ENCODE measurements at places on chromosomes 7 and 10.

DNA sequence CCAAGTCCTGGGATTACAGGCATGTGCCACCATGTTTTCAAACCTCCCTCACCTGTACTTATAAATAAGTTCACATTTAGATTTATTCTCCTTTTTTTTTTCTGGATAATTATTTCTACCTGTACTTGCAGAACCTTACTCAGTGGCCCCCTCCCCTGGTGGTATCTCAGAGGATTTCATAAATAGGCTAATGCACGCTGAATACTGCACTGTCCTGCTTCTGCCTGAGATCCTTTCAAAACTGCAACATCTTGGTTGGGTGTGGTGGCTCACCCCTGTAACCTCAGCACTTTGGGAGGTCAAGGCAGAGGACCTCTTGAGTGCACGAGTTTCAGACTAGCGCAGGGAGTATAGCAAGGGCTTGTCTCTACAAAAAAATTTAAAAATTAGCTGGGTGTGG, 4.6 kb upstream of the BLVRA start:
- no peak for DNase-seq

DNA sequence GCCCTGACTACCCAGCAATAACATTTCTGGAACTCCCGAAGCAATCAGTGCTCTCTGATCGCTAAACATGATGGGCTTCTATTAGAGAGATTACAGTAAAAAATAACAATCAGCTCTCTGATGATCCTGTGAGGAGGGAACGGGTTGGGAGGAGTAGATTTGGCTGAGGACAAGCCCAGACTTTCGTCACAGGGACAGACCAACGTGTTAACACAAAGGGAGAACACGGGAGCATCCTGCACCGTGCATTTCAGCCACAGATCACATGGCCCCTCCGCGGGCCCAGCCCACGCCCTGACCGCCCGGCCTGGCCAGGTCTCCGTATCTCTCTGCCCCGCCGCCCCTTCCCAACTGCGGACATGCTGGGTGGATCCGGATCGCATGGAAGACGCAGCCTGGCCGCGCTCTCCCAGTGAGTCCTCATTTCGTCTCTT, 95.0 kb upstream of the AGBL3 start:
- no peak for DNase-seq

DNA sequence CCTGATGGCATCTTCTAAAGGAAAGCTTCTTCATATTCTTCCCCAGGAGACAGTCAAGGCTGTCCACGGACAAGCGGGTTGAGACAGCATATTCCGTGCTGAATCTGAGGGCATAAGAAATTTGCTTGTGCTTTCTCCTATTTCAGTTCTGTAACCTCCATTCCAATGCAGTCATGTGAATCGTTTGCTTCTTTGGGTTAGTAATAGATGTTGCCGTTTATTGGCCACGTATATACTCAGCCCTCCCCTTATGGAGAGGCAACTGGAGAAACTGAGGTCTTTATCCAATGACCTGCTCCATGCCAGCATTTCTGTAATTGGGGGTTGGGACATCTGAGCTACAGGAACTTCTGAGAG, 38.9 kb downstream of the LYZL1 start:
- DNase-seq = no peak

DNA sequence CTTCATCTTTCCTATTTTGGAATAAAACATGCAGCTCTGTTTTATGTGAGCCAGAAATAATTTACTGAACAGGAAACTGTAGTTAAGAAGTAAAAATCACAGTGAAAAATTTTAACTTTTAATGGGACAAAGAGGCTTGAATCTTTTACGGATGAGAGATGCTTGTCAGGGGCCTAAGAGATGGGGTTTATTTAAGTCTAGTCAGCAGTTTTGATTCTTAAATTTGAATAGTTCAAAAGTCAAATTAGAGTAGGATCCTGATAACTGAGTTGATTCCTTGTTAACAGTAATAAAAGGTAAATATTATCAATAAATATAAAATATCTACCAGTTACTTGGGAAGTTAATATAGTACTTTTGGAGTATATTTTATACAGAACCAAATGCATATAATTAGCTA, 24.9 kb upstream of the CD36 start:
- no peak for DNase-seq

GRCh38 chr7:140223515-140224221, 46.9 kb upstream of the KDM7A start:
- DNase-seq = no peak
